ENCODE measurements at places on chromosomes 12 and 14. TPM values are rescaled to one million over a fixed set of nuclear protein-coding genes. Genes with fewer than 3 reads are reported as not detected.

- peaks cover 3% of the 10 kb centered on the region for H3K36me3 ChIP-seq
- H3K27me3 ChIP-seq, result no peaks in the 10 kb centered on the region
- no peak overlapping the region for H3K4me3 ChIP-seq
- H3K4me1 ChIP-seq, result peaks cover 20% of the 10 kb centered on the region
- no peak overlapping the region for H3K27ac ChIP-seq
- peak; percentile 79 for DNase-seq
These were observed 8.5 kb downstream of the VASH1 start for GRCh38 chr14:76769636-76770292.

GRCh38 chr12:2335109-2335508, 282.3 kb downstream of the CACNA1C start:
- peaks cover 85% of the 10 kb centered on the region for H3K4me1 ChIP-seq
- no peaks in the 10 kb centered on the region for H3K27me3 ChIP-seq
- no peak overlapping the region for H3K4me3 ChIP-seq
- peak overlapping the region; percentile 100 for H3K27ac ChIP-seq

DNA sequence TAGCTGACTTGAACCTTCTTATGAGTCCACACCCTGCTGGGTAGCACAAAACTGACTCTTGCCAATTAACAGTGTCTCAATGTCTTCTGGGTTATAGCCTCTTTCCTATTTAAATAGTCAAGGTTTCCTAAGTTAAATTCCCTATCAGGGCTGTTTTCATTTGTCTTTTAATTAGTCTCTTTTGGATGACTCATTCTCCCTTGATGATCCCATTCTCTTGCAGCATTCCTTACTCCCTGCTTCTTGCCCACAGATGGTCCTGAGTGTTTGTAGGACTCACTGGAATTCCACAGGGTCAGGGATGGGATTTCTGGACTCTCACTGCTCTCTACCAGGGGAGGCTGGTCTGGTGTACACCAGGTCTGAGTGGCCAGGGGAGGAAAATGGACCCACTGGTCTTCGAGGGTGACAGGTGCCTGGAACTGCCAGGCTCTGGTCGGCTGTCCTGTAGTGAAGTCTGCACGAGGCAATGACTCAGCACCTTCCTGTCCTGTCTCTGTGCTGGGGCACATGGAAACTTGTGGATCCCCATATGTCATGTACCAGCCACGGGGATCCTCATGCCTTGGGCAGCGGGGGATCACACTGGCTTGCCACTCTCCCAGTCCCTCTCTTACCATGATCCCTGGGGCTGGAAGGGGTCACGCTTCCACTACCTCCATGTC, 236.5 kb upstream of the PELI2 start:
- H3K27me3 ChIP-seq, result peaks cover 34% of the 10 kb centered on the region
- no peak overlapping the region for H3K4me3 ChIP-seq
- H3K36me3 ChIP-seq, result no peaks in the 10 kb centered on the region
- H3K4me1 ChIP-seq, result no peaks in the 10 kb centered on the region
- no peak for DNase-seq
- H3K27ac ChIP-seq, result no peak overlapping the region

DNA sequence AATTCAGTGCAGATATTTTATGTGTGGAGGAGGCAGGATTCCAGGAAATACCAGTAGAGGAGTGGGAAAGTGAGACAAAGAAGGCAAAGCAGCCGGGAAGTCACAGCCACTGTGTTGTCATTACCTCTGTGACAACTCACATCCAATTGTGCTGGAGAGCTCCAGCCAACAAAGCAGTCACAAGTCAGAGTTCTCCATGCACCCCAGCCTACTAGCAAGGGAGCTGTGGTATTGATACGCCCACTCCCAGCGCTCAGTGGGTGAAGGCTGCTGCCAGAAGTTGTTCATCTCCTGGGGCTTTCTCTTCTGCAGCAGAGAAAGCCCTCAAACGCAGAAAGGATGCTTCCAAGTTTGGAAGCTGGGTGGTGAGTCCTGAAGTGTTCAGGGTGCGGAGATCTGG, 93.9 kb downstream of the DICER1 start:
- no peak for DNase-seq
- peaks cover 6% of the 10 kb centered on the region for H3K4me1 ChIP-seq
- peaks cover 2% of the 10 kb centered on the region for H3K27me3 ChIP-seq
- no peaks in the 10 kb centered on the region for H3K36me3 ChIP-seq
- no peak overlapping the region for H3K4me3 ChIP-seq

- no peak for DNase-seq
- no peak overlapping the region for H3K27ac ChIP-seq
- no peak overlapping the region for H3K4me3 ChIP-seq
These were observed 321.6 kb downstream of the ZFP36L1 start for GRCh38 chr14:68471029-68471963.

GRCh38 chr12:54129028-54129903, 59.5 kb downstream of the SMUG1 start:
- H3K4me1 ChIP-seq, result peaks cover 11% of the 10 kb centered on the region
- H3K27ac ChIP-seq, result no peak overlapping the region
- no peaks in the 10 kb centered on the region for H3K36me3 ChIP-seq
- DNase-seq, result no peak
- peaks cover 86% of the 10 kb centered on the region for H3K27me3 ChIP-seq

GRCh38 chr12:119546340-119546739, 47.2 kb upstream of the TMEM233 start:
- no peak for DNase-seq
- H3K27me3 ChIP-seq, result no peaks in the 10 kb centered on the region
- H3K4me3 ChIP-seq, result no peak overlapping the region
- no peak overlapping the region for H3K27ac ChIP-seq

DNA sequence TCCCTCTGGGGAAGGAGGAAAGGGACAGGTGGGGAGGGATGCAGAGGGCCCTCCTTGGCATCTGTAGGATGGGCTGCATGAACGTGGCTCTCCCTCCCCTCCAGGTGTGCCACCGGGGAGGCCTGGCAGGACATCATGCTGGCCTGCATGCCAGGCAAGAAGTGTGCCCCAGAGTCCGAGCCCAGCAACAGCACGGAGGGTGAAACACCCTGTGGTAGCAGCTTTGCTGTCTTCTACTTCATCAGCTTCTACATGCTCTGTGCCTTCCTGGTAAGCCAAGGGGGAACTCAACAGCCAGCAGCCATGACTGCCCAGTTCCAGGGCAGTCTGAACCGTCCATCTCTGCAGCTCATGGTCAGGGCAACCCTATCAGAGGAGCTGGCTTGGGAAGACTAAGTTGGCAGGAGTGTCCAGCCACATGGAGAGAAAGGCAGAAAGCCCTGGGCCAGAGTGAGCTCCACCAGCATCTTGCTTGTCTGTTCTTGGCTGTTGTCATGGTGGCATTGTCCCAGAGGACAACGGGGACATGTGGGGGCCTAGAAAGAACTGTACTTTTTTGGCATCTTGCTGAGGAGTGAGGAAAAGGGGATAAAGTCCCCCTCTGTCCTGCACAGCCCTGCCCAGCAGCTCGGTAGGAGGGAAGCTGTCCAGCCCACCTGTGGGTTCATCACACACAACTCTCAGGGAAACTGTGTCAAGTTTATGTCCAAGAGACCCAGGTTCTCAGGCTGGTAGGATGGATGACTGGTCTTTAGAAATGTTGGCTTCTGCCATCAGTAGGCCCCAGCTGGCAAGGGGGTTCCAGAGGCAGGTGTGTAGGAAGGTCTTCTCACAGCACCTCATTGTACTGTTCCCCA, 129.8 kb upstream of the FKBP4 start:
- no peaks in the 10 kb centered on the region for H3K4me1 ChIP-seq
- H3K27me3 ChIP-seq, result no peaks in the 10 kb centered on the region
- H3K4me3 ChIP-seq, result no peak overlapping the region
- peak; percentile 80 for DNase-seq
- no peak overlapping the region for H3K27ac ChIP-seq
- peaks cover 67% of the 10 kb centered on the region for H3K36me3 ChIP-seq

DNA sequence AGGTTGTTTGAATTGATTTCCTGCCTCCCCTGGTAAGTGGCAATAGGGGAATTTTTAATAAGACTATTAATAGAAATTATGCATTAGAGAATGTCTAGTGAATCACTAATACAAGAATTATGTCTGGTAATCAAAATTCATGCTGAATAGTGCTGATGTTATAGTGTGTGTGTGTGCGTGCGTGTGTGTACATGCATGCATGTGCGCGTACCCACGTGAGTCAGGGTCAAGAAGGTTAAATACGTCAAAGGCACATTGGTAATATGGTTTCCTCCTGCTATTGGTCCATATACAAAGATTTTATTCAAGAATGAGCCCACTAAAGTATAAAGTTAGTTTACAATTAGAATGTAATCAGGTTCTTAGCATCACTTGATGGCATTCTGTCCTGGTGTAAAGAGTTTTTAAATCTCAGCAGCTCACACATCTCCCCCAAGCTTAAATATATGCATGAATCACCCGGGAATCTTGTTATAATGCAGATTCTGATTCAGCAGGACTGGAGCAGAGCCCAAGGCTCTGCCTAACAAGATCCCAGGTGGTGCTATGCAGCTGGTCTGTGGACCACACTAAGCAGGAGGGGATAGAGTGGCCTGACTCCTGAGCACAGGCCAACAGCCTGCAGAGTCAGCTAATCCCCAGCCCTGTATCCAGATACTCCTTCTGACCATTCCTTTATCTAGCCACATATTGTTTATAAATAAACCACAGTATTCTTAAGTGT, 43.9 kb downstream of the TTC9 start:
- no peak overlapping the region for H3K27ac ChIP-seq
- H3K27me3 ChIP-seq, result peaks cover 2% of the 10 kb centered on the region
- no peaks in the 10 kb centered on the region for H3K4me1 ChIP-seq

The RFX4 gene
- total RNA-seq, result not detected

DNA sequence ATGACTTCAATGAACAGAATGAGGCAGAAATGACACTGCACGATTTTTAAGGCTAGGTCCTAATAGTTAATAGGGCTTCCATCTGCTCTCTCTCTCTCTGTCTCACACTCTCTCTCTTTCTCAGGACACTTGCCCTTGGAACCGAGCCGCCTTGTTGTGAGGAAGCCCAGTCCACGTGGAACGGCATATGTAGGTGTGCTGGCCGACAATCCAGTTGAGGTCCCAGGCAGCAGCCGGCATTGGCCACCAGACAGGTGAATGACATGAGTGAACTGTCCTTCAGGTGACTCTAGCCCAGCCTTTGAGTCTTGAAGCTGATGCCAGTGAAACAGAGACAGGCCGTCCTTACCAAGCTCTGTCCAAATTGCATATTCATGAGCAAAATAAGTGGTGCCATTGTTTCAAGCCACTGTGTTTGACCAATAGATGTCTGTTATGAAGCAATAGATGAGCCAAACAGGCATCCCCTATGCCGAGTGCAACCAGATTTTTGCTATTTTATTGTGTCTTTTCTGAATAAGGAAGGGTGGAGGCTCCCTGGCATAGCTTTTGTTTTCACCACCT, 217.5 kb upstream of the LHX5 start:
- no peak overlapping the region for H3K27ac ChIP-seq
- H3K36me3 ChIP-seq, result no peaks in the 10 kb centered on the region

- no peak for DNase-seq
- H3K27ac ChIP-seq, result peak overlapping the region; percentile 84
- no peak overlapping the region for H3K4me3 ChIP-seq
- no peaks in the 10 kb centered on the region for H3K27me3 ChIP-seq
These were observed 8.9 kb upstream of the FOXN3 start for GRCh38 chr14:89425931-89426330.

The TAS2R8 gene
- 0.50 TPM for total RNA-seq

The PPP2R5C gene
- total RNA-seq, result 115 TPM

DNA sequence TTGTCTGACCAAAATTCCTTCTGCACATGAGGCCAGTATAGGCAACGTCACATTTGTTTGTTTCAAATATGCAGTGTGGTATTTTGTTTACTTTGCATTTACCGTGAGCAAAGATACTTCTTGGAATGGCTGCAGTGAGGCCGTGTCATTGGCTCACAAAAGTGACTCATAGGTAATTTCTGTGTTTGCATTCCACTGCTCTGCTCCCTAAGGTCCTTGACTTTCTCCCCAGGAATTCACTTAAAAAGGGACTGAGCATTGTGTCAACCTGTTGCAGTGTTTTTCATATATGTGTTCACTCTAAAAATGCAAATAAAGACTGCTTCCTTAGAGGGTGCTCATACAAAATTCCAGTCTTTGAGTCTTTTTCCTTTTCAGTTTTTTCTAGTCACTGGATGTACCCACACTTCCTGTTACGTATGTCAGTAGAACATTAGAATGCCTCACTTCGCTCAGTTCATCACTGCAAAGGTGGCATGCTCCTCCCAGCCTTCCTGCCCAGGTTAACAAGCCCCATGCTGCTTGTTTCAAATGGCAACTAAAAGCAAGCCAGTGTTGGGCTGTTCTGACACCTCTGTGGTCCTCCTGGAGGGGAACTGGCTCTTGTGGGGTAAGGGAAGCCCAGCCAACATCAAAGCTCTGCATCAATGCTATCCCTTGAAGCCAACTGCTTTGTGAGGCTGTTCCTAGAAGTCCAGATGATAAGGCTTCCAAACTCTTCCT, 9.1 kb downstream of the C12orf76 start:
- peaks cover 35% of the 10 kb centered on the region for H3K36me3 ChIP-seq
- no peaks in the 10 kb centered on the region for H3K27me3 ChIP-seq
- DNase-seq, result no peak
- peak overlapping the region; percentile 88 for H3K27ac ChIP-seq
- H3K4me1 ChIP-seq, result peaks cover 25% of the 10 kb centered on the region

GRCh38 chr14:94381149-94382030, 7.0 kb downstream of the SERPINA1 start:
- H3K27ac ChIP-seq, result no peak overlapping the region
- H3K36me3 ChIP-seq, result no peaks in the 10 kb centered on the region
- H3K4me3 ChIP-seq, result no peak overlapping the region
- no peak for DNase-seq

The INHBC gene
- not detected for total RNA-seq

DNA sequence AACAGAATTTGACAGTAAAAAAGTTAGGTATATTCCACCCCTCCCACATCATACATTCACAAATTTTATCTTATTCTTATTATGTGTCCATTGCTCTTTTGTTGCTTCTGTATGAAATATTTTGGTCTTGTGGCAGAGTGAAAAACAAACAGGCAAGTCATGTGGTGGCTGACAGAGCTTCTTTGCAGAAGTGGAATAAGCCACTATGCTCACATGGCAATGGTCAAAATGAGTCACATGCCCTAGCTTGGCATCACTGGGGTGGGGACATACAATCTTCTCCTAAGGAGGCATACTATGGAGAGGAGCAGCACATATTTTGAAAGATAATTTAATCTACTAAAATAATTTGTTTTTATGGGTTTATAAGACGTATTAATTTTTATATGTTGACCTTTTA, 27.7 kb upstream of the CMA1 start:
- no peak for DNase-seq
- no peaks in the 10 kb centered on the region for H3K36me3 ChIP-seq
- H3K4me3 ChIP-seq, result no peak overlapping the region
- no peaks in the 10 kb centered on the region for H3K4me1 ChIP-seq
- no peak overlapping the region for H3K27ac ChIP-seq
- H3K27me3 ChIP-seq, result peaks cover 6% of the 10 kb centered on the region
